ENCODE measurements at places on chromosomes 1 and 21. TPM values are rescaled to one million over a fixed set of nuclear protein-coding genes. Genes with fewer than 3 reads are reported as not detected.
A peak's percentile ranks its signal among the peaks of the same experiment; 100 is the strongest.

DNA sequence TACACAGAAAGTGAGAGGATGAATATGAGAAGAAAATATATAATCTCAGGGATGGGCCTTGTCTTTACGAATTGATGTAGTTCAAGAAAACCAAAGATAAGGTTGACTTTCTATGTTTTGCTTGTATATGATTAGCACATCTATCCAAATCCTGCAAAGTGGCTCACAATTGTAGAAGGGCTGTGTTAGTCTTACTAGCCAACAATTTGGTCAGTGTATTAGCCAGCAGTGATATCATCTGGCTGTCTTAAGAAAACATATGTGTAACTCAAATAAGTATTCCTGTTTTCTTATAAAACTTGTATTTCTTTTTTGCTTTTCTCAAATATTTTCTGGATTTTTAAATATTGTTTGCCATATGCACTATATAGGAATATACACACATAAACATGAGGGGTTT is 5.5 kb downstream of the SDCCAG8 start:
- no peak for DNase-seq
- H3K4me3 ChIP-seq = no peak overlapping the region
- H3K27ac ChIP-seq = no peak overlapping the region
- no peaks in the 10 kb centered on the region for H3K36me3 ChIP-seq
- peaks cover 33% of the 10 kb centered on the region for H3K4me1 ChIP-seq

DNA sequence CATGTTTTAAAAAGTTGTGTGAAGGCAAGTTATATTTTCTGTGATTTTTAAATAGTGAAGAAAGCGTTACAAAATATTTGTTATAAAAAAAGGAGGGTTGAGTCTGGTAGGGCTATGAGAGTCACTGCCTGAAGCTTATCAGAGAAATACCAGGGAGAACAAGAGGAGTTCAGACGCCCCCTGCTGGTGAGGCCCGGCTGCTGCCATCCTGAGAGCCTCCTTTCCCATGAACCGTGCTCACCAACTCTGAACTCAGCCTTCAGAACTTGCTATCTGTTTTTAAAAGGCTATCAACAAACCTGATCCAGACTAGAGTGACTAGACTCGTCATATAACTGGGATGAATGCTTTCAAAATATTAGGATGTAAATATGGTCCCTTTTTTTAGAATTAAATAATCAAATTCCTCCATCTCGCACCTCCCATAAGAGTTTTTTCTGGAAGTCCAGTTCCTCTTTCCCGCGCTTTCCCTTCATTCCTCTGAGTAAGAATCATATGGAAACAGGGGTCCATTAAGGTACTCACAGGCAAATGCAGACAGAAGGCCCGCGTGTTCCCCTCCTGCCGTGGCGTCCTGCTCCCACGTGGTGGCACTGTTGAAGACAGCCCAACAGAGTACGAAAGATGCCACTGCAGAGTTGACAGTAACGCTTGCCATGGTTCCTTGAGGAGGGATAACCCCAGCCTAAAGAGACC is 26.2 kb upstream of the SPATA6 start:
- peak; percentile 36 for DNase-seq
- H3K36me3 ChIP-seq = no peaks in the 10 kb centered on the region
- peaks cover 4% of the 10 kb centered on the region for H3K4me1 ChIP-seq
- H3K27ac ChIP-seq = no peak overlapping the region

- H3K36me3 ChIP-seq = no peaks in the 10 kb centered on the region
- peaks cover 18% of the 10 kb centered on the region for H3K4me1 ChIP-seq
- peak overlapping the region; percentile 51 for H3K4me3 ChIP-seq
- no peak overlapping the region for H3K27ac ChIP-seq
- no peaks in the 10 kb centered on the region for H3K27me3 ChIP-seq
- DNase-seq = no peak
Observed at GRCh38 chr1:24503870-24504523, 1.4 kb downstream of the RCAN3 start.

DNA sequence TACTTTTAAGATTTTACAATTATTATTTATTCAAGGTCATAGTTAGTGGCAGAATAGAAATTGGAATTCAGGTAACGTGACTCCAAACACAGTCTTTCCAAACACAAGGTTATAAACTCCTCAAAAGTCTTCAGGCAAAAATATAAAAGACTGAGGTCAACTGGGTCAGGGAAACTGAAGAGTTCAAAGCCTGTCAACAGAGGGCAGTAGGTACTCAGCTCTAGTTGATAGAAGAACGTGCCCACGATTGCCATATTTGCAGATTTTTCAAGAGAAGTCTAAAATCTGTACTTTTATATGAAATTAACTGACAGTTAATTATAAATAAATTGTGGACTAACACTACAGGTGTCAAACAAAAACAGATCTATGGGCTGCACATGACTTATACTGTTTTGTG is 135.0 kb downstream of the LHX4 start:
- H3K4me1 ChIP-seq = peaks cover 4% of the 10 kb centered on the region
- no peaks in the 10 kb centered on the region for H3K27me3 ChIP-seq
- no peak overlapping the region for H3K4me3 ChIP-seq
- DNase-seq = no peak
- no peak overlapping the region for H3K27ac ChIP-seq

Gene NEGR1
- 0.05 TPM for total RNA-seq

Gene LCA5L
- 1.9 TPM for total RNA-seq

- no peak overlapping the region for H3K27ac ChIP-seq
- DNase-seq = no peak
- no peaks in the 10 kb centered on the region for H3K27me3 ChIP-seq
- H3K4me1 ChIP-seq = peaks cover 13% of the 10 kb centered on the region
- no peaks in the 10 kb centered on the region for H3K36me3 ChIP-seq
Observed at GRCh38 chr1:227794817-227795192, 20.7 kb upstream of the PRSS38 start.

DNA sequence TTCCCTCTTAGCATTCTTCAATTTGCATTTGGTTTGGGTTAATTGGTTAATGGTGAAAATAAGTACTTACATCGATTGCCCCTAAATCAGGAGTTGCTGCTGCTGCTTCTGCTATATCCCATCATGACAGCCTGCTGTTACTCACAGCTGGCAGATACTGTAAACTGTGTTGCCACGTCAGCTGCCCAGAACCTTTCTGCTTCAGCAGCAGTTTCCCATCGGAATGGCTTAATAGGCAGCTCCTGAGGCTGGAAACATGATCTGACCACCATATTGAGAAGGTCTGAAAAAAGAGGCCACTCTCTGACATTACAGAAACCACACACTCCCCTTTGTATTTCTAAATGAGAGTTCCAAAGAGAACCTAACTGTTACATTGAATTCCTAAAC is 14.3 kb upstream of the SEC16B start:
- no peak for DNase-seq
- H3K4me3 ChIP-seq = no peak overlapping the region
- no peaks in the 10 kb centered on the region for H3K36me3 ChIP-seq
- no peaks in the 10 kb centered on the region for H3K4me1 ChIP-seq

DNA sequence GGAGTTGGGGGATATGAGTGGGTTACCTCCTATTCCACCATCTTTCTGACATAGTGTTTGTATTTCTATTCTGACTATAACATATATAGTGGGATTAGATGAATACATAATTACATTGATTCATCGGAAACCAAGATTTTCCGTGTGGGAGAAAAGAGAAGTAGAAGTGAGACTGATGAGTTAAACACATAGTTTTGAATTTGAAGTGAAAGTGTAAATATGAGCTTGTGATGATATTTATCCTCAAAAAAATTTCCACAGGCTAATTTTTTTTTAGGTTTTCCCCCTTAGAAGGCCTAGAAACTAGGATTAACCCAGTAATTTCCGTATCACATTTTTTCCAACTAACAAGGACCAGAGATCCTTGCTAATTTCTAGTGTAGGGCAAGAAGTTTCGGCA is 6.9 kb downstream of the CD1B start:
- no peak overlapping the region for H3K27ac ChIP-seq
- H3K4me3 ChIP-seq = no peak overlapping the region
- no peaks in the 10 kb centered on the region for H3K36me3 ChIP-seq
- H3K4me1 ChIP-seq = no peaks in the 10 kb centered on the region

GRCh38 chr1:15674386-15675159 is 9.5 kb upstream of the PLEKHM2 start:
- no peaks in the 10 kb centered on the region for H3K27me3 ChIP-seq
- no peak overlapping the region for H3K27ac ChIP-seq
- no peak overlapping the region for H3K4me3 ChIP-seq
- H3K36me3 ChIP-seq = no peaks in the 10 kb centered on the region
- H3K4me1 ChIP-seq = peaks cover 15% of the 10 kb centered on the region

- no peak for DNase-seq
- H3K27ac ChIP-seq = no peak overlapping the region
- no peaks in the 10 kb centered on the region for H3K27me3 ChIP-seq
- no peak overlapping the region for H3K4me3 ChIP-seq
- no peaks in the 10 kb centered on the region for H3K36me3 ChIP-seq
Observed at GRCh38 chr1:89201106-89201794, 2.5 kb upstream of the GBP4 start.

Gene C1QC
- 0.59 TPM for total RNA-seq

GRCh38 chr21:43864313-43864961 is 586 bp upstream of the AGPAT3 start:
- no peaks in the 10 kb centered on the region for H3K27me3 ChIP-seq
- H3K36me3 ChIP-seq = 0 out of 2 replicates have a peak, but pooled peaks cover 5% of the 10 kb centered on the region
- peak overlapping the region; percentile 77 for H3K27ac ChIP-seq
- peak; percentile 60 for DNase-seq
- peak overlapping the region; percentile 66 for H3K4me3 ChIP-seq
